BJ (cell line): ENCODE measurements at places on chromosomes 13 and 19.

DNA sequence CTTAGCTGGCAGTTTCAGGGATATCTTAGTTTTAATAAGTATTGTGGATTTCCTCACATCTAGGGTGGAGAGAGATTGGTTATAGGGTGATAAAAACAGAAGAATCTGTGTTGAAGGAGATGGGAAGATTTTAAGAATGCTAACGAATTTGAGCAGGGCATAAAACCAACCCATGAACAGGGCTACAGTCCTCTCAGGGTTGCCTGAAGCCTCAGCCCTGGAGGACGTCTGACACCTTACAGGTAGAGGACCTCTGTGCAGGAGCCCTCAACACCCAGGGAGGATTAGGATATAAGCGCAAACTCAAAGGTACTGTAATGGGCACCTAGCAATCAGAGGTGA is 461 bp upstream of the WASF3 start:
- DNase-seq, result no peak

- no peak for DNase-seq
Measured at GRCh38 chr13:66803808-66804456, 426.2 kb downstream of the PCDH9 start.

- DNase-seq, result peak; percentile 38
Measured at GRCh38 chr13:48892053-48892687, 83.5 kb upstream of the FNDC3A start.

GRCh38 chr19:49541914-49542313 is 14.1 kb downstream of the RCN3 start:
- no peak for DNase-seq

DNA sequence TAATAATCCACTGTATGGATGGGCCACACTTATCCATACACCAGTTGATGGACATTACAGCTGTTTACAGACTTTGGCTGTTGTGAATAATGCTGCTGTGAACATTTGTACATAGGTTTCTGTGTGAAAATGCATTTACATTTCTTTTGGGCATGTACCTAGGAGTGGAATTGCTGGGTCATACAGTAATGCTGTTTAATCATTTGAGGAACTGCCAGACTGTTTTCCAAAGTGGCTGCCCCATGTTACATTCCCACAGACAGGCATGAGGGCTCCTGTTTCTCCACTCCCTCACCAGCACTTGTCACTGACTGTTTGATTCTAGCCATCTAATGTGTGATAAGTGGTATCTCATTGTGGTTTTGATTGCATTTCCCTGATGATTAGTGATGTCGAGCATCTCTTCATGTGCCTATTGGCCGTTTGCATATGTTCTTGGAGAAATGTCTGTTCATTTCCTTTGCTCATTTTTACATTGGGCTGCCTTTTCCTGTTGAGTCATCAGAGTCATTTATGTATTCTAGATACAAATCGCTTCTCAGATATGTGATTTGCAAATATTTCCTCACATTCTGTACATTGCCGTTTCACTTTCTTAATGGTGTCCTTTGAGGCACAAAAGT is 12.8 kb downstream of the TMEM255B start:
- no peak for DNase-seq

GRCh38 chr19:45376045-45376724 is 5.8 kb upstream of the ERCC2 start:
- peak; percentile 89 for DNase-seq

GRCh38 chr13:114118511-114119123 is 13.8 kb downstream of the RASA3 start:
- no peak for DNase-seq

GRCh38 chr13:26821672-26822071 is 61.1 kb upstream of the GPR12 start:
- no peak for DNase-seq

GRCh38 chr19:55082020-55082851 is 6.6 kb downstream of the EPS8L1 start:
- no peak for DNase-seq

DNA sequence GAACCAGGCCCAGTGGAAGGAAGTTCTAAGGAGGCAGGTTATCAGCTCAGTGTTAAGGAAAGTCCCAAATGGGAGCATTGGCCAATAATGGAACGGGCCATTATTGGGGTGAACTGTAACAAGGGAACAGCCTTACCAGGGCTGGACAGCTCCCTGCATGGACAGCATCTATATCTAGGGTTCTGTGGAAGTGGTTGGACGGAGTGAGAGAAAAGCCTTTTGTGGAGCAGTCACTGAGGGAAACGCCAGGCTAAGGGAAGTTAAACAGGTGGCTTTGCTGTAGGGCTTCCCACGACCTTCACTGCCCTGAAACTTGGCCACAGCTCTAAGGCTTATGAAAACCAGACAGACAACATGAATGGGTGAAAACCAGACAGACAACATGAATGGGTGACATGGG is 17.0 kb downstream of the POU2F2 start:
- no peak for DNase-seq

DNA sequence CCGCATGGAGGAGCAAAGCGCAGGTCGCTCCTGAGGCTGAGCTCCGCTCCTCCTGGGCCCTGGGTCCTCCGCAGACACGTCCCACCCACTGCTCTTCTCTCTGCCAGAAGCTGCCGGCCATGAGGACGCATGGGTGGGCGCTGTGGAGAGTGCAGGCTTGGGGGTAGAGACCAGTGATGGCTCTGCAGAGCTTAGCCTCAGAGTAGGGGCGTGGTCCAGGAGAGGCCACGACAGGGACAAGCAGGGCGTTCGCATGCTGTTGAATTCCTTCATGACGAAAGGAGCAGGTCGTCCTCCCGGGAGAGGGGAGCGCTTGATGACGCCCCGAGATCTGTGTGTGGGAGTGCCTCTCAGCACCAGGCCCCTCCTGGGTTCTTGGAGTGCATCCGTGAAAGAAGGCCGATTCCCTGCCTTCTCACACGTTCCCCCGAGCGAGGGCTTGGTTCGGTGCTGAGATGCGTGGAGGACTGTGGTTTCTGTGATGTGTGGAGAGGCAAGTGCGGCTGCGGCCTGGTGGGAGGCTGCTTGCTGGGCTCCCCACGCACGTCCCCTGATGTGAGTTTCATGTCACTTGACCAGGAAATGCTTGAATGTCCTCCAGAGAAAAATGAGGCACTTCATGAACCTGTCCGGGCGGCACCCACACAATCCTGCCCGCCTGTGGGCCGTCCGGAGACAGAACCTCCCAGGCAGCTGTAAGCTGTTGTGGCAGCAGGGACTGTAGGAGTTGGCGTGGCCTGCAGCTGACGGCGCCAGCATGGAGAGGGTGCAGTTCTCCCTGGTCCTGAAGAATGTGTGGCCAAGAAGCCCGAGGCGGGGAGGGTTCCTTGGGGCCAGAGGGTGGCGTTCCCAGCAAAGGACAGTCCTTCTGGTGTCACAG is 4.5 kb downstream of the SF3A2 start:
- no peak for DNase-seq

- DNase-seq, result no peak
Measured at GRCh38 chr19:54560881-54561385, 12.7 kb upstream of the LILRA2 start.

DNA sequence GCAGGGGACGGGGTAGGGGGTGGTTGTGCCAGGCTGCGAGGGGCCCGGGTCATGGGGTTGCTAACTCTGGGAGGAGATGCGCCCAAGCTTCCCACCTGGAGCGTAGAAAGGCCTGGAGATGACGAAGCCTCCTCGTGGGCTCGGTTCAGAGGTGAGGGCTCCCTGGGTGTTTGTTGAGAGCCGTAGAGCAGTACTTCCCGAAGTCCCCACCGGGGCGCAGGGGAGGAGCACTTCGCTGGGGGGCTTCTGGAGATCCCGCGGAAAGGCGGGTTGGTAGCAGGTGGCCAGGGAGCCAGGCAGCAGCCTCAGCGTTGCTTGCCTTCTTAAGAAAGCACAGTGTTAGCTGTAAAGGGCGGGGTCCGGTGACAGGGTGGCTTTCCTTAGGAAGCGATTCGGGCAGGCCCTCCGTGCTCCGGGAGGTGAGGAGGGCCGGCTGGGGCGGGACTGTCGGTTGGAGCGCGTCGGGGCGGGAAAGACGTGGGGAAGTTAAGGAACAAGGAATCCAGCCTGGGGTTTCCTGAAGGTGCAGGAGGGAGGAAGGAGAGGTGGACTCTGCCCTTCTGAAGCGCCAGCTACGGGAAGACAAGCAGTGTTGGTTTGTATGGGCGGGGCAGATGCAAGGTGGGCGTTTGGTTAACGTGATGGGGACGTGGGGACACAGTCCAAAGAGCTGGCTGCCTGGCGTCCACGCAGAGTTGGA is 3.3 kb downstream of the VSTM2B start:
- no peak for DNase-seq

GRCh38 chr13:42633495-42633894 is 59.5 kb downstream of the TNFSF11 start:
- DNase-seq, result no peak

GRCh38 chr19:54959840-54960239 is 6.3 kb upstream of the NLRP2 start:
- DNase-seq, result no peak

DNA sequence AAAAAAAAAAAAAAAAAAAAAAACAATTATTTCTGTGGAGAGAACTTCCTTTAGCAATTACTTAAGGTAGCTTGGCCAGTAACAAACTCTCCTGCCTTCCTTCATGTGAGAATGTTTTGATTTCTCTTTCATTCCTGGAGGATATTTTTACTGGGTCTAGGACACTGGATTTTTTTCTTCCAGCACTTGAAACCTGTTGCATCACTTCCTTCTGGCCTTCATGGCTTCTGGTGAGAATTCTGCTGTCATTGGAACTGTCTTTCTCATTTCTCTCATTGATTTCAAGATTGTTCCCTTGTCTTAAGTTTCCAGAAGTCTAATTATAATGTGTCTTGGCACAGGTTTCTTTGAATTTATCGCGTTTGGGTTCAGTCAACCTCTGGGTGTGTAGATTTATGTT is 19.3 kb upstream of the RAB20 start:
- DNase-seq, result no peak

DNA sequence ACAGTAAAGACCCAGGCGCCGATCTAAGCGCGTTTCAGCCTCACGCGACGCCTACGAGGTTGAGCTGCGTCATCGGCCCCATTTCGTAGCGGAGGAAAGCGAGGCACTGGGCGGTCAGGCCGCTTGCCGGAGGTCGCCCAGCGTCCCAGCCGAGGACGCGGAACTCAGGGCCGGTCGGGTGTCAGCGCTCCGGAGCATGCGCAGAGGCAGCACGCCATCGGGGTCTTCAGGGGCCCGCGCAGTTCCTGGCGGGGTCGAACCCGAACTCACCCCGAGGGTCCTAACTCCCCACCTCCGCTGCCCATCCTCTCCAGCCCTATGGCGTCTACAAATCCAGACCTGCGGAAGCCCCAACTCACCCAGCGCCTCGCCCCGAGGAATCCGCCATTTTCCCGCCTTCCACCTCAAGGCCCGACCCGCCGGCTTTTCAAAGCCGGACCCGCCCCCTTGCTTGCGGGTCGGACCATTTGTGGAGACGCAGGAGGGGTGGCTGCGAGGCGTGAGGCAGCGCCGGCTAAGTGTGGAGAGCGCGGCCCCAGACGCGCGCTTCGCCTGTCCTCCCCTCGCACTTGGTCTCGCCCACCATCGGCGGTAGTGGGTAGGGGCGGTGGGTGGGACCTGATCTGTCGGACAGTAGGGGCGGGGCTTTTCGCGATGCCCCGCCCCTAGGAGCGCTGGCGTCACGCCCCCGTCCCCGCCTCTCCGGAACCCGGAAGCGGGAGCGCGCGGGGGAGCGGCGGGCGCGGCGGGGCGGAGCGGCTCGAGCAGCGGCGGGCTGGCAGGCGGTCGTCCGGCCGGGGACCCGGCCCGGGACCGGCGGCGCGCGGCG is at the start of the genes HAUS8 and MYO9B:
Gene HAUS8 (minus strand): TSS at position 418 of the 829 bp plus-strand sequence. CDS start 30 bp downstream, at position 388.
Gene MYO9B (plus strand): TSS at position 743 of the 829 bp plus-strand sequence. CDS start 25,941 bp downstream, outside the sequence.
- DNase-seq, result peak; percentile 93

DNA sequence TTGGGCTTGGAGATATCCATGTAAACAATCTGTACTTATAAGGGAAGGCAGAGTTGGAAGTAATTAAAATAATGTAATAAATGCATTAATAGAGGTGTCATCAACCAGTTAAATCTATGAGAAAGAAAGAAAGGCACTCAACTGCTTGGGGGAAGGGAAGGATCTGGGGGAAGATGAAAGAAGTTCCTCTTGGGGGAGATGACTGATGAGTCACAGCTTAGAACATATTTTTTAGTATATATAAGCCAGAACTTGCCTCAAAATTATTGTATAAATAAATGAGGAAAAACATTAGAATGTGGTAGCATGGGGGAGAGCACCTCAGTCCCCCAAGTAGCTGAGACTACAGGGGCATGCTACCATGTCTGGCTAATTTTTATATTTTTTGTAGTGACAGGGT is 205.8 kb downstream of the GGACT start:
- no peak for DNase-seq

- no peak for DNase-seq
Measured at GRCh38 chr19:46845959-46846459, 4.6 kb downstream of the AP2S1 start.

DNA sequence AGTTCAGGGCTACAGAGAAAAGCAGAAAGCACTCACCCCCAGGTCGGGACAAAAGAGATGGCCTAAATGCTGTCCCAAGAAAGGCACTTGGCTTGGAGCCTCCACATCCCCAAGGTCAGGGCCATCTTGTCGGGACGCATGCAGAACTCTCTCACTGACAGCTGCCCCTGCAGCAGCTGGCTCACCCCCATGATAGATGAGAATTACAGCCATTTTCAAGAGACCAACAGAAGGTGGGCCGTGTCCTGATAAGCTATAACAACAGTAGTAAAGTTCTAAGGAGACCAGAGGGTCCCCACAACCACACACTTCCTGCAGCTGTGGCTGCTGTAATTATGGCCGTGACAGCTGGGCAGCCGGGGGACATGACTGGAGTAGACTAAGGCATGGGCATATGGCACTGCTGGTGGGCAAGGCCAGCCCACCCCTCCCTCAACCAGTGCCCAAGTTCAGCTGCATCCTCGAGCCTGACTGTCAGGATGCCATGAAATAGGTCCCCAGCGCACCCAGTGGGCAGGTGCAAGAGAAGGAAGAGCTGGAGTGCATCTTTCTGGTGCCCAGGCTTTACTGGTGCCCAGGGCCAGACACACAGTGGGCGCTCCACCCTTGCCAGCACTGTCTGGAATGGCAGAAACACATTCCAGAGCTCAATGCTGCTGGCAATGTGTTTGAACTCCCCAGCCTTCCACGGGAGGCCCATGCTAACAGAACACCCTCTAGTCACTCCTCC is 436.7 kb upstream of the ZNF507 start:
- DNase-seq, result no peak

GRCh38 chr19:18586306-18586705 is 2.3 kb upstream of the REX1BD start:
- no peak for DNase-seq

GRCh38 chr19:8494158-8494557 is 8.3 kb downstream of the PRAM1 start:
- DNase-seq, result no peak

DNA sequence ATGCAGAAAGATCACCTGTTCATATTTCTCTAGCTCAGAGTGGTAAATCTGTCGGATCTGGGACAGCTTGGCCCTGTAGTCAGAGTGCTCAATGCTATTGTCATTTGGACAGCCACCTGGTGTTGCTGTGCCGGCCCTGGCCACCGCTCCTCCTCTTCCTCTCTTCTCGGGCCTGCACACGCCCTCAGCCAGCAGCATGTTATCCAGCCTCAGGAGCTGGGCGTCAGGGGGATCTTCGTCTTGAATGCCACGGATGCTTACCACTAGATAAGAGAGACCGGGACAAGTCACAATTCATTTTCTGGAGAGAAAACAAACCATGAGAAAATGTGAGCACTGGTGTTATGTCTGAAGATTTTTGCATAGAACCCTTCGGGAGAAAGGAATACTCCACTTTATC is 32.5 kb downstream of the CILP2 start:
- no peak for DNase-seq

- no peak for DNase-seq
Measured at GRCh38 chr13:110409581-110409992, 102.5 kb downstream of the COL4A2 start.
